CD4-positive, alpha-beta T cell treated with Interleukin-15 for 4 hours (primary cell): ENCODE measurements at places on chromosomes 6 and 20.

- DNase-seq = no peak
Measured at GRCh38 chr20:3371754-3372153, 35.7 kb downstream of the DNAAF9 start.

- DNase-seq = no peak
Measured at GRCh38 chr6:20882014-20882413, 347.8 kb downstream of the CDKAL1 start.

- no peak for DNase-seq
Measured at GRCh38 chr20:5172903-5173463, 46.2 kb downstream of the CDS2 start.

GRCh38 chr20:12166053-12166717 is 248.5 kb downstream of the BTBD3 start:
- no peak for DNase-seq

- no peak for DNase-seq
Measured at GRCh38 chr6:55694759-55695158, 115.8 kb upstream of the HMGCLL1 start.

- DNase-seq = no peak
Measured at GRCh38 chr20:16107172-16107870, 465.9 kb downstream of the KIF16B start.

DNA sequence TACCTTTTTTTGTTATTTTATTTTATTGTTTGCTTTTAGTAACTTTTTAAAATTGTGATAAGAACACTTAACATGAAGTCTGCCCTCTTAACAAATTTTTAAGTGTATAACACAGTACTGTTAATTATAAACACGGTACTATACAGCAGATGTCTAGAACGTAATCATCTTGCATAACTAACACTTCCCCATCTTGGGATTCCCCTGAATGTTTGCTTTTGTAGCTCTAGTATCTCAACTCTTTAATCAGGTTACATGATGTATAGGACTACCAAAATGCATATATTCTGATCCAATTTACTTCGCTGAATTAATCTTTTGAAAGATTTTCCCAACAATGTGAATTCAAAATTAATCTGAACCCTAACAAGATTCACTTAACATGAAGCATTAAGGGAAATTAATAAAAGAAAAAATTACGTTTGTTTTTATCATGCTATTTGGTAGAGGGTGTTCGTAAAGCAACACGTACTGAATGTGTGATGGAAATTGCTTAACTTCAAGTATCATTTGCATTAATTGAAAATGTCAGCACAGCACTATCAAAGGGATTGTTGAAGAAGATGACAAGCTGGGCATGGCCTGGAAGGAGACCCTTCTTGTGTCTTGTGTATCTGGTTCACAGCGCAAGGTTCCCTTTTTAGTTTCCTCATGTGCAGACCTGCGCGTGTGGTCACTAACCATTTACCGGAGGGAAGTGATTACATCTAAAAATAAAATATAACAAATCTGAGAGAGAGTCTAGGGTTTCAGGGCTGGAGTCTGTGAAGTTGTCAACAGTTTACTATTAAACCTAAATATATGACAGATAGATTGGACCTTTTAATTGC is 15.2 kb downstream of the COL19A1 start:
- no peak for DNase-seq

DNA sequence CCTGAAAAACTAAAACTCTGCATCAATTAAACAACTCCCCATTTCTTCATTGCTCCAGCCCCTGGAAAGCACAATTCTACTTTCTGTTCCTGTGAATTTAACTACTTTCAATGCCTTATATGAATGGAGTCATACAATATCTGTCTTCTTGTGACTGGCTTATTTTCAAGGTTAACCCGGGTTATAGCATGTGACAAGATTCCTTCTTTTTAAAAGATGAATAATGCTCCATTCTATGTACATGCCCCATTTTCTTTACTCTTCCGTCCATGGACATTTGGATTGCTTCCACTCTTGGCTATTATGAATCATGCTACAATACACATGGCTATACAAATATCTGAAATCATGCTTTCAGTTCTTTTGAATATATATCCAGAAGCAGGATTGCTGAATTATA is 334.9 kb upstream of the ID4 start:
- no peak for DNase-seq

GRCh38 chr20:63628246-63628975 is 1.5 kb upstream of the GMEB2 start:
- DNase-seq = peak; percentile 66

DNA sequence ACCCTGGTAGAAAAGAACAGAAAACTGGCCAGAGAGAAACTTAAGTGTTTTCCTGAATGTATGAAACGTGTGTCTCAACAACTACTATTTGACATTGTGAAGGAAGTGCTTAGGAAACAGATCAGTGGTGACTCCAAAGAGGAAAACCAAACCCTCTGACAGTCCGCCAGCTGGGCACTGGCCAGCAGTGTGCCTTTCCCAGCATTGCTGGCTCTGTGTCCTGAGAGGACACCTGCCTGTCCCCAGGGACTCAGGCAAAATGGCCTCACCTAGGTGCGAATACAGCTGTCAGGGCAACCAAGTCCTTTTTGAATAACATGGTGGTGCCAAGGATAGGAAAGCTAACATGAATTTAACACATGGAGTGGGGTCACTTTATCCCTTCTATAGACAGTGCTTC is 72.5 kb downstream of the NDUFAF5 start:
- DNase-seq = no peak

- peak; percentile 59 for DNase-seq
Measured at GRCh38 chr20:62668441-62669027, 26.2 kb downstream of the SLCO4A1 start.

DNA sequence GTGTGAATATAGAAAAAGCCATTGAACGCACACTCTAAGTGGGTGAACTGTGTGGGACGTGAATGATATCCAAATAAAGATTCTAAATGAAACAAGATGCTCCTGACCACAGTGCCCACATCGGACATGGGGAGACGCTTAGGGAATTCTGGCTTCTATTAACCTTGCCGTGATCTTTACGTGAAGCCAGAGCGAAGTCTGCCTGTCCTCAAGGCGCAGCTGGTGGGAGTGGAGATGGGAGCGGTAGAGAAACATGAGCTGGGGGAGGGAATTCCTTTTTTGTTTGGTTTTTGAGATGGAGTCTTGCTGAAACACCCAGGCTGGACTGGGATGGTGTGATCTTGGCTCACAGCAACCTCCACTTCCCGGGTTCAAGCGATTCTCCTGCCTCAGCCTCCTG is 46.0 kb downstream of the VSTM2L start:
- no peak for DNase-seq

GRCh38 chr6:39387785-39388184 is 65.3 kb upstream of the KCNK16 start:
- DNase-seq = no peak

DNA sequence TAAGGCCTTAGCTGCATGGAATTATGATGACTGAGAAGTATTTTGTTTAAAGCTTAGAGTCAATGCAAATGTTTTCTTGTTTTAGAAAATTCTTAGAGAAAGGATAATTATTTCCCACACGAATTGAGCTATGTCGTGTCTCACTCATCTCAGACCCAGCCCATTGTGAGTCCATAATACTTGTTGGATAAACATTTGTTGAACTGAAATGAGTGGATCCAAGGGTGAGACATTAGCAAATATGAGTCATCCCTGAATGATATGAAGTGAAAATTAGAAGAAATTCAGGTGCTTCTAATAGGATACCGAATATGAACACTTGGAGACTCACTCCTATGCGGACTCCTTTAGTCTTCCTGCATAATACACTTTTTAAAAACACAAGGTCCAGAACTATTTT is 41.6 kb upstream of the ARMC2 start:
- DNase-seq = no peak

- DNase-seq = no peak
Measured at GRCh38 chr6:50956014-50956413, 137.3 kb downstream of the TFAP2B start.

- DNase-seq = peak; percentile 45
Measured at GRCh38 chr6:36109092-36109491, 21.2 kb upstream of the MAPK13 start.

- DNase-seq = no peak
Measured at GRCh38 chr20:35344354-35344837, 52.2 kb upstream of the FAM83C start.

GRCh38 chr20:13348311-13349234 is 127.5 kb downstream of the ISM1 start:
- DNase-seq = no peak

GRCh38 chr6:158569036-158569435 is 9.1 kb downstream of the TMEM181 start:
- DNase-seq = no peak
